ENCODE measurements at places on chromosomes 4 and X.

- no peak for DNase-seq
These were observed 13.1 kb downstream of the TAB3 start for GRCh38 chrX:30875957-30876356.

- DNase-seq = peak; percentile 36
These were observed 475.7 kb upstream of the SLIT2 start for GRCh38 chr4:19776021-19776459.

- no peak for DNase-seq
These were observed 16.2 kb downstream of the SLC16A2 start for GRCh38 chrX:74437530-74437929.

DNA sequence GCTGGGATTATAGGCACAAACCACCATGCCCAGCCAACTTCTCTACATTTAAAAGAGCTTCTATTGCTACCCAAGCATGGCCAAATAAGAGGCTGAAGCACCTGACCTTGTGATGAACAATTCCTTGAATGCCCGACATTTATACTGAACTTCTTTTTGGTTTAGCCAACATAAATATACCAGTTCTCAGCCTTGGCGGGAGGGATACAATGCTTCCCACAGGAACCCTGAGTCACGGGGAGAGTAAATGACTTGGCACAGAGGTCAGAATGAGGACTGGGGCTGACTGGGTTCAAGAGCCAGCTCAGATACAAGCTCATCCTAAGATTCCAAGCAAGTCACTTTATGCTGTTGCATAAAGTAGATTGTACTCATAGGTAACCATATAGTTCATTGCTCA is 6.1 kb downstream of the HOPX start:
- DNase-seq = no peak
